ENCODE measurements at places on chromosomes 3 and 15. TPM values are rescaled to one million over a fixed set of nuclear protein-coding genes. Genes with fewer than 3 reads are reported as not detected.

RASGRP1 gene
- 1.6 TPM for total RNA-seq

CEMIP gene
- total RNA-seq = 3.5 TPM

GHRL gene
- not detected for total RNA-seq

GRCh38 chr3:152328841-152329240 is 60.1 kb downstream of the MBNL1 start:
- peaks cover 50% of the 10 kb centered on the region for H3K4me1 ChIP-seq
- H3K27ac ChIP-seq = peak overlapping the region; percentile 51
- peak; percentile 70 for DNase-seq
- H3K36me3 ChIP-seq = no peaks in the 10 kb centered on the region
- no peaks in the 10 kb centered on the region for H3K27me3 ChIP-seq

GRCh38 chr3:194955979-194956696 is 270.5 kb downstream of the FAM43A start:
- H3K27ac ChIP-seq = no peak overlapping the region
- H3K27me3 ChIP-seq = no peaks in the 10 kb centered on the region

- H3K27ac ChIP-seq = peak overlapping the region; percentile 90
- peaks cover 25% of the 10 kb centered on the region for H3K4me1 ChIP-seq
- no peaks in the 10 kb centered on the region for H3K27me3 ChIP-seq
- peak overlapping the region; percentile 98 for H3K4me3 ChIP-seq
- no peaks in the 10 kb centered on the region for H3K36me3 ChIP-seq
Measured at GRCh38 chr3:155871746-155872158, 1.3 kb downstream of the GMPS start.

All from HCT116 (cell line).